ENCODE measurements at places on chromosomes 5 and 9.
A peak's percentile ranks its signal among the peaks of the same experiment; 100 is the strongest.

DNA sequence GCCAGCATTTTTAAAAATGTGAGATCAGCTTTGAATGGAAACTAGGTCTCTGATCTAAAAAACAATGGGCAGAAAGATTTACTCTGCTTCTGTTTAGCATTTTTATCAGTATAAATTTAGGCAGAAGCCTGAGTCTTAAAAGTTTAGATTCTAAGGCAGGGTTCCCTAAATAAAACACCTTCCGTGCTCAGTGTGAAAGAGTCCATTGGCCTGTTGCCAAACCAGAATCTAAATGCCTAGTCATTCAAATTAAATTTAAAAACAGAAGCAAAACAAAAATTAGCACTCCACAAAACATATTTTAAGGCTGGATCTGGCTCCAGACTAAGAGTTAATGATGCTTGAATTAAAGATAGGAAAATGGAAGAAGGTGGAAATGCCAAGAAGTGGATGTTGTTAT, 4.5 kb downstream of the TYRP1 start:
- no peak for DNase-seq

DNA sequence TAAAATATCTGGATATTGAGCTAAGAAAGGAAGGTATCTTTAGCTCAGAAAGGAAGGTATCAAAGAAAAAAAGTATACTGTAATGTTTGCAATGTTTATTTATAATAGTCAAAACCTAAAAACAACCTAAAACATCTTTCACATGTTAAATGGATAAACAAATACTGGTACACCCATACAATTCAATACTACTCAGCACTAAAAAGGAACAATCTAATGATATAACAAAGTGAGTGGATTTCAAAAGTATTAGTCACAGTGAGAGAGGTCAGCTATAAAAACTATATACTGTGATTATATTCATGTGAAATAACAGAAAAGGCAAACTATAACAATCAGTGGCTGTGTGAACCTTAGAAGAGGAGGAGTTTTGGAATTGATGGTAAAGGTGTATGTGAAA, 455.0 kb upstream of the FTMT start:
- DNase-seq, result no peak

- no peak for DNase-seq
These were observed 166.5 kb downstream of the MAPKAP1 start for GRCh38 chr9:125540497-125540896.

DNA sequence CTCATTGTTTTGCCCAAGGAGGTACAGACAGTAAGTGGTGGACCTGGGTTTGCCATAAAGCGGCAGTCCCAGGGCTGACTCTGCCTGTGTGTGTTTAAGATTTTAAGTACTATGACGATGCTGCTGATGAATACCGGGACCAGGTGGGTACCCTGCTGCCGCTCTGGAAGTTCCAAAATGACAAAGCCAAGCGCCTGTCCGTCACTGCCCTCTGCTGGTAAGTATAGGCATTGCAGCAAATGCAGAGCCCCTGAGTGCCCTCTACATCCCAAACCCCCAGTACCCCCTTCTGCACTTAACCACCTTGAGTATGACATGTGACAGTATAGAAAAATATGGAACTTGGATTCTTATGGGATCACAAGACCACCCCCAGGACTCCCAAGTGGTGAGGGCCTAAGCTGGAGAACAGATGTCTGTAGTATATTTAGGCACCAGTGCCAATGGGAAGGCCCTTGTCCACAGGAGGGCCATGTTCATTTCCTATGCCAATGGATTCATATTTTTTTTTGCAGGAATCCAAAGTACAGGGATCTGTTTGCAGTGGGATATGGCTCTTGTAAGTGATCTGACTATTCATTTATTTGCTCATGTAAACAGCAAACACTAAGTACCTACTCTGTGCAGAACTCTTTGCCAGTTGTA, 22.0 kb downstream of the ENHO start:
- DNase-seq, result peak; percentile 36

DNA sequence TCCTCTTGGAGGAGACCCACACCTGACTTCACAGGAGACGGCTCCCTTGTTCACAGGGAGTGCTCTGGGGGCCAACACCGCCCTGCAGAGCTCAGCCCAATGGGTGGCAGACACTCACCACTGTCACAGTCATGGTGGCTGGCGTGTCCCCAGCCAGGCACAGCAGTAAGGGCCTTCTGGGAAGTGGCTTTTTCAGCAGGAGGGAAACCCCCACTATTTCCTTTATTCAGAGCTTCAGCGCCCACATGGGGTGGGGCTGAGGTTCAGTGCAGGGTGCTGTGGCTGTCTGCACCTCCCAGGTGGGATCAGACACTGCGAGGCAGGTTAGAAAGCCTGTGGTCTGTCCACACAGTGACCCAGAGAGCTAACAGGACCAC, 3.6 kb upstream of the SNAPC4 start:
- DNase-seq, result no peak

DNA sequence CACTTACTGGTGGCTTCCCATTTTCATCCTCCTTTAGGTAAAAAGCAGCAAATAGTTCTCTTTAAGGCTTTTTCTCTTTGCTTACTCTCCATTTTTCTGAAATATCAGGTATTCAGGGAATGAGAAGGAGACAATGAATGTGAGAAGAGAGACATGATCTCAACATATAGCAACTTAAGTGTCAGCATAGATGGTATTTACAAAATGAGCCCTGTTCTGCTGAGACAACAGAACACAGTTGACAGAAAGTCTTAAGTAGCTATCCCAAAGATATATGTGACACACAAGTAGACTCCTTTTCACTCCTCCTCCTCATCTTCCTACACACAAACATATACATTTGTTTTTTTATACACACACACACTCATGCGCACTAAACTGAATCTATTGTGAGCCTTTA, 649.3 kb upstream of the WWC1 start:
- DNase-seq, result no peak

DNA sequence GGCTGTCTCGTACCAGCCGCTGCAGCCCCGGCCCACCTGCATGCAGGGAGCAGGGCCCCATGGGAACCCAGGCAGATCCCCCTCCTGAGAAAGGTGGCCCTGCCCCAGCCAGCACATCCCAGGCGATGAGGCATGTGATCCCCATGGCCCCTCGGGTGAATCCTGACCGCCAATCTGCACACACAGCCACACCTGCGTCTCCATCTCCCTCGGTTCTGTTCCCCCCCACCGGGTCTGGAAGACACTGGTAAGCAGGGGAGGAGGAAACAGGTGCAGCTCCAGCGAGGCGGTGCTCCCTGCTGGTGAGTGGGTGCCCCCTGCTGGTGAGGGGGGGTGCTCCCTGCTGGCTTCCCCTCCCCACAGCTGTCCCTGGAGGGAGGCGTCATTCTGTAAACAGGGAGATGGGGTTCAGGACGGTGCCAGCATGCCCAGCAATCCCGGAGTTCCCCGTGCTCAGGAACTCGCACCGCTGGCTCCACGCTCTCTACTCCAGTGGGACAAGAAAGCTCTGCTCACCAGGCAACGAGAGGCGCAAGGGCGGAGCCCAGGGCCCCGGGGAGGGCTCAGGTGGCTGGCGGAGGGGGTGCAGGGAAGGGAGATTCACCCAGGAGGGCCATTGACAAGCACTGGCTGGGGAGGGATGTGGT, 28.4 kb upstream of the SLC12A7 start:
- peak; percentile 59 for DNase-seq

DNA sequence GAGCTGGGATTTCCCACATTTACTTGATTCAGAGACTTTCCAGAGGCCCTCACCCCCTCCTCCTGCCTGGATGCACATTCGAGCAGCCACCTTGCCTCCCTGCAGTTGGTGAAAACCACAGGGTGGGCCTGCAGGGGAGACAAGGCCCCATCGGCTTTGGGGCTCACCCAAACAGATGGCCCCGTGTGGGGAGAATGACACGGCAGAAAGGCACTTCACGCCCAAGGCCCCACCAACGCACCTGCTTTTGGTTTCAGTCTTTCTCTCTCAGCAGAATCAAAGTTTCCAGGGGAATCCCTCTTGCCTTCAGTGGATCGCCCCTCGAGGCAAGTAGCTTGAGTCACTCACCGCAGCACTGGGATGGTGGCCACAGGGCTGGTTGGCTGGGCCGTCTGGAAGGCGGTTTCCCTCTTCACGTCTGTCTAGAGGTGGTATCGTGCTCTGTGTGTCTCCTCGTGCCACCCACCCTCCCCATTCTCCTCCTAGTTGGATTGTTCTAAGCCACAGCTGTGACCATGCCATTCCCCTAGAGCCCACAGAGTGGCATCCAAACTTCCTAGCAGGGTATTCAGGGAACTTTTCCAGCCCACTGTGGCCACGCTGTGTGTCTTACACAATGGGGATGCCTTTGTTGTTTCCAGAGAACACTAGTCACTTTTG, 31.8 kb downstream of the SEC61B start:
- no peak for DNase-seq

Measured in inflammatory macrophage (primary cell).